ENCODE measurements at places on chromosomes 16 and 17.

DNA sequence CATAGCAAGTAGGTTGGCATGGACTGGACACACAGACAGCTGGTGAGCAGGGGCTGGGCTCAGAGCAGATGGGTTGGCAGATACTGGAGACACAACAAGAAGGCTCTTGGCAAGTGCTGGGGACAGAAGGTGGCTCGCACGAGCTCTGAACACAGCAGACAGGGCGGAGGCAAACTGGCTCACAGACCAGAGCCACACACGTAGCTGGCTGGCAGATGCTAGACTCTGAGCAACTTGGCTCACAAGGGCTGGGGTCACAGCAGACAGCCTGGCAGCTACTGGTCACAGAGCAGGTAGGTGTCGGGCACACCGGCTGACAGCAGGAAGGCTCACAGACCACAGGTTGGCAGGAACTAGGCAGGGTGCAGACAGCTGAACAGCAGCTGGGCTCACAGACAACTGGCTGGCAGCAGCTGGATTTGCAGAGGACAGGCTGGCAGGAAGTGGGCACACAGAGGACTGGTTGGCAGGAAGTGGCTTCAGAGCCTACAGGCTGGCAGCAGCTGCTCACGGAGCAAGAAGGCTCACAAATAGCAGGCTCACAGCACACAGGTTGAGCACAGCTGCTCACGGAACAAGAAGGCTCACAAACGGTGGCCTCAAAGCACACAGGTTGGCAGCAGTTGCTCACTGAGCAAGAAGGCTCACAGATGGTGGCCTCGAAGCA lies 725 bp downstream of the KRTAP16-1 start:
- peak; percentile 89 for DNase-seq

DNA sequence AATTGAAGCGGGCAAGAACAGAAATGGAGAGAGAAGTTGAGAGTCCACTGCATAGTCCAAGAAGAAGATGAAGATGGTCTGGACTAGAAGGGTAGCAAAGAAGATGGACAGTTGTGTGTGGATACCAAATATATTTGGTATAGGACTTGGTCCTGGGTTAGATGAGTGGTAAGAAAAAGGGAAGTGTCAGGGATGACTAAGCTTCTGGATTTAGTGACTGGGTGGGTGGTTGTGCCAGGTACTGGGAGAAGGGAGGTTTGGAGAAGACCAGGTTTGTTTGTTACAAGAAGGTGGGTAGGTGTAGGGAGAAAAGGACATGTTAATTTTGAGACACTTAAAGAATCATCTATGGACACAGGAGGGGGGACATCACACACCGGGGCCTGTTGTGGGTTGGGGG lies 5.4 kb downstream of the VMP1 start:
- DNase-seq, result no peak

DNA sequence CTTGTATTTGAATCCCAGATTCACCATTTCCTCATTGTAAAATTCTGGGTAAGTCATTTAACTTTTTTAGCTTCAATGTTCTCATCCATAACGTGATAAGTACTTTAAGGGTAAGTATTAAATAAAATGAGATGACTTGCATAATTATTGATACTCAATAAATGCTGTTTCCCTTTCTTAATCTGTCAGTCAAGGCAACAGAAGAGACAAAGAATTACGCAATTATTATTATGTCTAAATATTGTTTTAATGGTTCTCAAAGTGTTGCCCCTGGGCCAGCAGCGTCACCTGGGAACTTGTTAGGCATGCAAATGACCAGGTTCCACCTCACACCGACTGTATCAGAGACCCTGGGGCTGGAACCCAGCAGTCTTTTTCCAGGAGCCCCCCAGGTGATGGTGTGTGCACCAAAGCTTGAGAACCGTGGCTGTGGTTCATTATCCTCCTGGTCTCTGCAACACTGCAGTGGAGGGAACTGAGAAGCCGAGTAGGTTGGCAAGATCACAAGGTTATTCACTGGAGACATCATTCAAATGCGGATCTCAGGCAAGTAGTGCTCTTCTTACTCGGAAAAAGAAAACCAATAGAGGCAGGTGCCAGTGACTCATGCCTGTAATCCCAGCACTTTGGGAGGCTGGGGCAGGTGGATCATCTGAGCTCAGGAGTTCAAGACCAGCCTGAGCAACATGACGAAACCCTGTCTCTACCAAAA lies 43.5 kb downstream of the LYRM9 start:
- no peak for DNase-seq

- no peak for DNase-seq
Observed at GRCh38 chr17:70912716-70913485, 743.6 kb downstream of the KCNJ2 start.

GRCh38 chr16:12300490-12300889 lies 324.0 kb downstream of the SNX29 start:
- no peak for DNase-seq

DNA sequence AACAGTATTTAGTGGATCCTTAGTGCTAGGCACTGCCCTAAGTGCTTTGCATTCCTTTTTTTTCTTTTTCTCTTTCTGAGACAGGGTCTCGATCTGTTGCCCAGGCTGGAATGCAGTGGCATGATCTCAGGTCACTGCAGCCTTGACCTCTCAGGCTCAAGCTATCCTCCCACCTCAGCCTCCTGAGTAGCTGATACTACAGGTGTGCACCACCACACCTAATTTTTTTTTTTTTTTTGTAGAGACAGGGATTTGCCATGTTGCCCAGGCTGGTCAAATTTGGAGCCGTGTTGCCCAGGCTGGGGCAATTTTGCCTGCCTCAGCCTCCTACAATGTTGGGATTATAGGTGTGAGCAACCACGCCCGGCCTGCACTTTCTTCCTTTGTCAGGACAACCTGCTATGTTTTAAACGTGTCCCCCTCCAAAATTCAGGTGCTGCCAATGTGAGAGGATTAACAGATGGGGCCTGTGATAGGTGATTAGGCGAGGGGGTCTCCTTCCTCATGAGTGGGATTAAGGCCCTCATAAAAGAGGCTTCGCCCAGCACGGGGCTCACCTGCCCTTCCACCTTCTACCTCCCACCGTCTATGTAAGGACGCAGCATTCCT lies 5.4 kb downstream of the NQO1 start:
- DNase-seq, result no peak

DNA sequence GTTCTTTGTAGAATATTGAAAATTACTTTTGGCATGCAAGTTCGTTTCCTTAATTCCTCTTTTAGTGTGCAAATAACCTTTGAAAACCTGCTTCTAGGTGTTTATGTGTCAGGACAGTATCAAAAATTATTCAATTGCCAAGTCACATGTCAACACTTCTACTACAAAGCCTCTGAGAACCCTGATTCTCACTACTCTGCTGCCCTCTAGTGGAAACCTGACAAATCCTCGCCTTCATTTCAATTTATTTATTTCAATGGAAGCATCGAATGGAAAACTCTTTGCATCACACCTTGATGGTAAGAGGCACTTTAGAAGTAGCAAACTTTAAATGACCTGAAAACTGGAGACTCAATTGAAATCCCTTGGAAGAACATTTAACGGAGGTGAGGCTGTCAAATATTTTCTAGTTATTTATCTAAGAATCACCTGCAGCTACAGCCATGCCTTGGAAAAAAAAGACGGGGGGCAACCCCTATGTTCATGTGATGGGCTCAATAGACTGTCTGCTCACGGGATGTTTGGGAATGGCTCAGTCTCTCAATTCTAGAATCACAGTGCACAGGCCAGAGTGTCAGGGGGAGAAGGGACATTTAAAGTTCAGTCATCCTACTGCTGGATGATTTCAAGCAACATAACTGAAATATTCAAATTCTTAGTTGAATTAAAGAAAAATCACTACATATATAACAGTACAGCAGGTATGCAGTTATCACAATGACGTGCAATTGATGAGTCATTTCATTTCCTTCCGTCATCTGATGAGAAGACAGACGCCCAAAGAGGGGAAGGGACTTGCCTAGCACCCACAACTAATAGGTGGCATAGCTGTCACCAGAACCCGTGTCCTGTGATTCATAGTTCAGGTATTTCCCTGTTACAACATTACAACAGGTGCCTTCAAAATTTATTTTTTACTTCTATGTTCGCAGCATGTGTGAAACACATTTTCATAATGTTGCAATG lies 563.9 kb downstream of the TOX3 start:
- DNase-seq, result peak; percentile 70

GRCh38 chr17:74049167-74049966 lies 154.1 kb upstream of the RPL38 start:
- no peak for DNase-seq

DNA sequence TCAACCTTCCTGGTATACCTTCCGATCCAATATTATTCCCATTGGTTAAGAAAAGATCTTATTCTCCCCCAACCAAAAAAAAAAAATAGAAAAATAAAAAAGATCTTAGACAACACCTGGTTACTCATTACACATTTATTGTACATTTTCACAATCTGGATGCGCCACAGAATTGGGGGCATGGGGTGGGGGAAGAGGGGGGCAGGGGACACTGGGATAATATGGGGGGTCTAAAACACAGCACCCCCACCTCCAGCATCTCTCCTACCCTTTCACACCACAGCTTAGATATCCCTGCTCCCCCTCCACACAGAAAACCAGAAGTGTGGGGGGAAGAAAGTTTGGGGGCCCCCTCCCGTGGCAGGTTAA lies 3.7 kb downstream of the VAMP2 start:
- no peak for DNase-seq

GRCh38 chr17:2704890-2705248 lies 6.7 kb downstream of the CLUH start:
- no peak for DNase-seq
